ENCODE measurements at places on chromosomes 1 and 21.

- DNase-seq: no peak
These were observed 34.1 kb upstream of the SUCO start for GRCh38 chr1:172498857-172499256.

DNA sequence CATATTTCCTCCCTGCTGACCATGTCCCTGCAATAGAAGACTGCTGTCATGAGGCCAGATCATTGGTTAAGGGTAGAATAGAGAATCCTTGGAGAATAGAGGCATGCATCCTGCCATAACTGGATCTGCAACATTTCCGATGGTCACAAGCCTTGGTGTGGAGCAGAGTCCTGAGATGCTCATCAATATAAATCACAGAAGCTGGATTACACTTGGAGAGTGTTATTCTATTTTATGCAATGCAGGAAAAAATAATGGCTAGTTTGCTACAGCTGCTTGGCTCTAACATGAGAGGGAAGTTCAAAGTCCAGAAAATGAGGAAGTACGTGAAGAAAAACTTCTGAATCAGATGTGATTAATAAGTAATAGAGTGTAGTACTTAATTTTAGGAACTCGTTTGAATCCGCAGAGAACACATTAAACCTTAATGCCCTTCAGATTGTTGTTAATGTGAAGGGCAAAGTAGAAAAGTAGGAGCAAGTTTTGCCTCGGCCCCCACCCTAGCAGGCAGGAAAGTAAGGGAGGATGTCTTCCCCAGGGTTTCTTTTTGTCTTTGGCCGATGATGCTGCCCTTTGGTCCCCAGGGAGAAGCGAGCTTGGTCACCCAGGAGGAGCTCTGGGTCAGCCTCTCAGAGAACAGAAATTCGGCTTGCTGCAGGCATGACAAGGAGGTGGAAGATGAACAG is 59.5 kb downstream of the KCNK1 start:
- peak; percentile 72 for DNase-seq

DNA sequence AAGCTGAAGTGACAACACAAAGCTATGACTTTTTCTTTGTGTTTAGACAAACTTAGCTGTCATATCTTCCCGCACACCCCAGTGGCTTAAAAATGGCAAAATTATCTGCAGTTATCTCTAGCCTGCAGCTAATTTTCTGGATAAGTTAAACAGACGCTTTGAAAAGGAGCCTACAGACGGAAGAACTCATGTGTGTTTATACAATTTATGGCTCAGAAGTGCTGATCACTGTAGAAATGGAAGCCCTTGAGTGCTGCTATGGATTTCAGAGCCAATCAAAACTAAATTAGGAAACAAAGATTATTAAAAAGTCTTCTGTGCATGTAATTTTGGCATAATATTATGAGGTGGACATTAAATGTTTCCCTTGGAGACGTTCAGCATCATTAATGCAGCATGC is 11.6 kb downstream of the NTNG1 start:
- no peak for DNase-seq

- DNase-seq: no peak
These were observed 5.0 kb downstream of the C1orf226 start for GRCh38 chr1:162386292-162387225.

DNA sequence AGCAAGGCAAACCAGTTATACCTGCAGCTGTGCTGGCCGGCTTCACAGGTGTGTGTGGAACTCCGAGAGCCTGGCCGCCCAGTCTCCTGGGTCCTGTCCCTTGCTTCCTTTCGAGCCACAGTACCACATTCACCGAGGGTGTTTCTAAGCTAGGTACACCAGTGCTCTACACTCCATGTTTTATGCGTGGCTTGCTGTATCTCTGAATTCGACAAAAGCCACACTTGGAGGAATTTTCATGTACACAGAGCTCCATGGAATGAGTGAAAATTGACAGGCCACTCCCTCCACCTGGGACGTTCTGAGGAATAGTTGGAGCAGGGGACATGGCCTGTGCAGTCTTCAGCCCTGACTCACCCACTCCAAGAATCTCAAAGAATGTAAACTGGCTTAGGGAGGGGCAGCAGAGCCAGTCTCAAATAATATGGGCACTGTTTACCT is 14.0 kb downstream of the ETS2 start:
- DNase-seq: peak; percentile 85

- DNase-seq: no peak
These were observed 220.3 kb upstream of the FGGY start for GRCh38 chr1:59076612-59077011.

- peak; percentile 24 for DNase-seq
These were observed 41.7 kb downstream of the PRKCZ start for GRCh38 chr1:2091611-2092604.

GRCh38 chr1:2104621-2105427 is 54.6 kb downstream of the PRKCZ start:
- DNase-seq: no peak

GRCh38 chr1:42324398-42325013 is 10.5 kb downstream of the FOXJ3 start:
- DNase-seq: no peak

DNA sequence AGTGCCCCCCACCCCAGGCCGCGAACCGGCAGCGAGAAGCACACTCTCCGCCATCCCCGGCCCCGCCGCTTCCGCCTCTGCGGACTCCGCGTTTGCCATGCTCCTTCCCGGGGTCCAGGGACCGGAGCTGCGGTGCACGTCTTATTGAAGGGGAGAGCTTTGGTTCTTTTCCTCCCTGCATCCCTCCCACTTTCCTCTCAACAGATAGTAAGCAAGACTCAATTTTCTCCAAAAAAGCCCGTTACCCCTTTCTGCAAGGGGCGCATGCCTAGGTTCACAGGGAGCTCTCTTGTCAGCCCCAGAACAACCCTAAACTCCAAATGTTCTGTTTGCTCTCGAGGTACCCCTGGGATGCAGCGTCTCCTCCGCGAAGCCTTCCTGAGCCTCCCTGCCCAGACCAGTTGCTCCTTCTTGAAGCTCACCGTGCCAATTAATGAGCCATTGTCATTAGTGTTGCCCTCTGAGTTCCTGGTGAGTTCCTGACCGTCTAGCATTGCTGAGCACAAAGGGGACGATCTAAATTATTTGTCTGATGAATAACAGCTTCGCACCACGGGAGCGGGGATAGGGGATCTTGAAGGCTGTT is 8.1 kb downstream of the FOXD3 start:
- DNase-seq: no peak

DNA sequence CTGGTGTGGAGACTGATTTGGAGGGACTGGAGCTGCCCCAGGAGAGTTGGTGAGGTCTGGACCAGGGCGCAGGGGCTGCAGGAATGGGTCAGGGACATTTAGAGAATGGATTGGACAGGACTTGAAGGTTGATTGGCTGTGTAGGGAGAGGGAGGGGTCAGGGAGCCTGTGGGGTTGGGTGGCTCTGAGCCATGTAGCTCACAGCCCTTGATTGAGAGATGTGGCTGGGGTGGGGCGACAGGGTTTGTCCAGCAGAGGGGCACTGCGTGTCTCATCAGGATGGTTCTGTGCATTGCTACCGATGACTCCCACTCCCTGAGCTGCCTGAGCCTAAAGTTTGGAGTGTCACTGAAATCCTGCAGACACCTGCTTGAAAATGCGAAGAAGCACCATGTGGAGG is 12.1 kb downstream of the AZIN2 start:
- DNase-seq: no peak

DNA sequence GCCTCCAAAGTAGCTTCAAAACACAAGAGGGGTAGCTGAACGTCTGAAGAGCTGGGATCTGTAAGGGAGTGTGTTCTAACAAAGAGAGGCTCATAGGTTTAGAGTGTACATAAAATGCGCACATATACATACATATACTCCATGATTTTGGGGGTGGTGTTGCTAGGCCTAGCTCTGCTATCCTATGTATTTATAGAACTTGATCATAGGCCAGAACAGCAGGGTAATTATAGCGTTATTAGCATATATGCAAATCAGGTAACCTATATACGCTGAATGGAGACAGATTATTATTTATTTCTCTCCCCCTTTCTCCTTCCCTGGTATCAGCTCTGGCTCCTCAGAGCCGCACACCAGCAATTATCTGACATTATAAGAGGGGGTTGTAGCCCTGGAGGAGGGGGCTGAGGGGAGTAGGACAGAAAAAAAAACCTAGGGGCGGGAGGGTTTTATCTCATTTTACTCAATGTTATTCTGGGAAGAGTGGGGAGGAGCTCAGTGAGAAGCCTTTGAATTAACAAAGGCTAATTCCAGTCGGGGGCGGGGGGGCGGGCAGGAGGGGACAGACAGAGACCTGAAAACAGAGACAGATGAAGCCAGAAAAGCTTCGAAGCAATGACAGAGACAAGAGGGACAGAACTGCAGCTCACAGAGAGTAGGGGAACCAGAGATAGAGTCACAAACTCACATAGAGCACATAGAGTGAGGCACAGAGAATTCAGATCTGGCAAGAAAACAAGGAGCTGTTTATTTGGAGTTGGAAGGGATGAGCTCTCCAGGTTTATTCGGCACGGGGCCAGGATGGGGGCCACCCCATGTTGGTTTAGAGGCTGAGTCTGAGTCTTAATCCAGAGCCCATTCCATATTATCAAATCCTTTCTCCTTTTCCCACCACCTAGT is 63.0 kb downstream of the RHBG start:
- no peak for DNase-seq

DNA sequence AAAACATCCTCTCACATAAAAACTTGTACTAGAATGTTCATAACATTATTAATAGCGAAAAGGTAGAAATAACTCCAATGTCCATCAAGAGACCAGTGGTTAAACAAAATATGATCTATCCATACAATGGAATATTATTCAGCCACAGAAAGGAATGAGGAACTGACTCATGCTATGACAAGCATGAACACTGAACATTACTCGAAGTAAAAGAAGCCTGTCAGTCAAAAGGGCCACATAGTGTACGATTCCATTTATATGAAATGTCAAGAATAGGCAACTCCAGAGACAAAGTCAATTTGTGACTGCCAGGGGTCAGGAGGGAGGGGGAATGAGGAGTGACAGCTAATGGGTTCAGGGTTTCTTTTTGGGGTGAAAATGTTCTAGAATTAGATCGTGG is 2.3 kb downstream of the VPS26C start:
- DNase-seq: no peak

- no peak for DNase-seq
These were observed 222 bp upstream of the GIPC2 start for GRCh38 chr1:78045563-78045925.

GRCh38 chr1:9101510-9102146 is 27.3 kb downstream of the GPR157 start:
- DNase-seq: no peak

Data from LoVo (cell line).